ENCODE measurements at places on chromosomes 5 and 9.

- H3K27ac ChIP-seq: no peak overlapping the region
- no peaks in the 10 kb centered on the region for H3K27me3 ChIP-seq
- peaks cover 32% of the 10 kb centered on the region for H3K4me1 ChIP-seq
- no peak overlapping the region for H3K4me3 ChIP-seq
- no peak for DNase-seq
Observed at GRCh38 chr5:56680731-56681130, 134.6 kb upstream of the MAP3K1 start.

GRCh38 chr9:131361202-131361833, 32.6 kb upstream of the PRRC2B start:
- H3K4me1 ChIP-seq: peaks cover 3% of the 10 kb centered on the region
- no peaks in the 10 kb centered on the region for H3K36me3 ChIP-seq
- DNase-seq: no peak
- no peak overlapping the region for H3K27ac ChIP-seq
- no peak overlapping the region for H3K4me3 ChIP-seq

DNA sequence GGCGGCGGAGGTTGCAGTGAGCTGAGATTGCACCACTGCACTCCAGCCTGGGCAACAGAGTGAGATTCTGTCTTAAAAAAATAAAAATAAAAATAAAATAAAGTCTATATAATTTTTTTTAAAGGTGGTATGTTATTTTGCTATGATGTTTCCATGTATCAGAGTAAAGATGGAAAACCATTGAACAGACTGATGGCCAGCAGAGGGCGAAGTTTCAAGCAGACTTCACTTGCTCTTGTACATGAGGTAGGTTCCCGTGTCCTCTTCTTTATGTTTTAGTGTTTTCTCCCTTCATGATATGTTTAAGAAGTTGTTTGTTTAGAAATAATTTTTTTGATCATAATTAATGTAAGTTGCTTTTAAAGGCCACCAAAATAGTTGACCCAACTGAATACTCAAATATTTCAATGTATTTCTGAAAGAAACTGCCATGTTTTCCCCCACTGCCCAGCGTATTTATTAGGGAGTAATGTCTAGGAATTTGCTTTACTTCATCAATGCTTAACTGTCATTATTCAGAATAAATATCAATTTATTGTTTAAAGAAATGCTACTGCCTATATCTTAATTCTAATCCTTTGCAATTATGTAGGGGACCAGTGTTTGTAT, 146.4 kb downstream of the HACD4 start:
- no peaks in the 10 kb centered on the region for H3K27me3 ChIP-seq
- no peak for DNase-seq
- H3K27ac ChIP-seq: no peak overlapping the region
- no peaks in the 10 kb centered on the region for H3K36me3 ChIP-seq
- H3K4me3 ChIP-seq: no peak overlapping the region

DNA sequence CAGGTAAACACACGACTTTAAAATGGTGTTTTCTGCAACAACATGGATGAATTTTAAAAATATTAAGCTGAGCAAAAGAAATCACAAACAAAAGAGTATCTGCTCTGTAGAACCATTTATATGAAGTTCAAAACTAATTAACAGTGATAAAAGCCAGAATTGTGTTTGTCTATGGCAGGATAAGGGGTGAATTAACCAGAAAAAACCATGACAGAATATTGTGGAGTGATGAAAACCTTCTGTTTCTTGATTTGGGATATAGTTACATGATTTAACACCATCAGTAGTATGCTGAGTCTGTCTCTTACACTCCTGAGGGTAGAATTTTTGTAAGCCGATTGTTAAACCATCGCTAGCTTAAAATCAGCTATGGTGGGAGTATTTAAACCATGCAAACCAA, 101.7 kb upstream of the ZNF366 start:
- no peak overlapping the region for H3K4me3 ChIP-seq

DNA sequence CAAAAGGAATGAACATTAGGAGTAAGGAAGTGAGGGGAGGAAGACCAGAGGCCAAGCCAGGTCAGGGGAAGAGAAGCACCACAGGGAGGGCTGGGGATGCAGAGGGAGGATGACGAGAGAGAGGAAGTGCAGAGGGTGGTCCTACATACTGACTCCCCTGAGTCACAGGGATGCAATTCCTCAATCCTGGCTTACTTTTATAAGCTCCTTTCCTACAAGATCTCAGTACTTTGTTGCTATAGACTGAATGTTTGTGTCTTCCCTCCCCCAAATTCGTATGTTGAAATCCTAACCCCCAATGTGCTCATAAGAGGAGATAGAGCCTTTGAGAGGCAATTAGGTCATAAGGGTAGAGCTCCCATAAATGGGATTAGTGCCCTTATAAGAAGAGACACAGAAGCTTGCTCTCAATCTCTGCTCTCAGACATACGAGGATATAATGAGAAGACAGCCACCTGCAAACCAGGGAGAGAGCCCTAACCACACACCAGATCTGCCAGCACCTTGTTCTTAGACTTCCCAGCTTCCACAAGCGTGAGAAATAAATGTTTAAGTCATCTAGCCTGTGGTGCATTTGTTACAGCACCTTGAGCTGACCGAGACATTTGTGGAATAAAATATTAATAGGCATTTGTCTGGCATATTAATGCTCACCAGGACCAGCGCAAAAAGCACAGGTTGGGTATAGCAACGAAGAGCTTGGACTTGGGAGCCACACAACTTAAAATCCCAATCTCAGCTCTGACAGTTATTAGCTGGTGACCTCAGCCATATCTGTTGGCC, 33.4 kb downstream of the GCNT4 start:
- H3K4me3 ChIP-seq: no peak overlapping the region
- no peaks in the 10 kb centered on the region for H3K36me3 ChIP-seq
- no peak overlapping the region for H3K27ac ChIP-seq
- no peaks in the 10 kb centered on the region for H3K4me1 ChIP-seq
- DNase-seq: no peak

- H3K27me3 ChIP-seq: peaks cover 65% of the 10 kb centered on the region
- no peak for DNase-seq
- no peaks in the 10 kb centered on the region for H3K36me3 ChIP-seq
- H3K4me1 ChIP-seq: peaks cover 1% of the 10 kb centered on the region
Observed at GRCh38 chr5:51388488-51389287, 5.4 kb downstream of the ISL1 start.

GRCh38 chr9:112009656-112010055, 113.0 kb downstream of the UGCG start:
- no peak for DNase-seq
- peak overlapping the region; percentile 51 for H3K27ac ChIP-seq
- no peak overlapping the region for H3K4me3 ChIP-seq
- H3K36me3 ChIP-seq: peaks cover 2% of the 10 kb centered on the region
- H3K4me1 ChIP-seq: peaks cover 54% of the 10 kb centered on the region

- H3K4me3 ChIP-seq: no peak overlapping the region
- DNase-seq: peak; percentile 28
- peaks cover 26% of the 10 kb centered on the region for H3K36me3 ChIP-seq
- no peaks in the 10 kb centered on the region for H3K27me3 ChIP-seq
- H3K27ac ChIP-seq: no peak overlapping the region
Observed at GRCh38 chr9:98074115-98074990, 17.8 kb downstream of the NANS start.

DNA sequence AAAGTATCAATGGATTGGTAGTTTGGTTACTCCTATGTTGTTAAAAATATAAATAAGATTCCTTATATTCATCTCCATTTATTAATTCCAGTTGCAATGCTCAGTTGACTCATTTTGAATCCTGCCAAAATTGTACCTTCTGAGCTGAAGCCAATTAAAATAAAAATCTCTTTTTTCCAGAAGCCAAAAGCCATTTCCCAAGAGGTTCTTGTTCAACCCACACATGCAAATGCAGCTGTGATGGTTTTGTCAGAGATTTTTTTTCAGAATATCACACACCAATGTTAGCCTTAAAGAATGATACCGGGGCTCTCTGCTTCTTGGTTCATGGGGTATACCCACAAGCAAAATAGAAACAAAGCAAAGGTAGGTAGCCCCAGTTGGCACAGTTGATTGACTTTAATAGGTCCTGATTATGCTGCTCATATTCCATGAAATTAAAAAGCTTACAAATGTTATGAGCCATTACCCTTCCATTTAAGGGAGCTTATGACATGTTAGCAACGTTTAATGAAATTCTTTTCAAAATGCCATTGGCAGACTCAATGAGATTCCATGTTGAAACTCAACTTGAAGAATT, 208.0 kb downstream of the SGCD start:
- H3K27me3 ChIP-seq: no peaks in the 10 kb centered on the region
- no peaks in the 10 kb centered on the region for H3K36me3 ChIP-seq
- no peak for DNase-seq
- H3K4me3 ChIP-seq: no peak overlapping the region

DNA sequence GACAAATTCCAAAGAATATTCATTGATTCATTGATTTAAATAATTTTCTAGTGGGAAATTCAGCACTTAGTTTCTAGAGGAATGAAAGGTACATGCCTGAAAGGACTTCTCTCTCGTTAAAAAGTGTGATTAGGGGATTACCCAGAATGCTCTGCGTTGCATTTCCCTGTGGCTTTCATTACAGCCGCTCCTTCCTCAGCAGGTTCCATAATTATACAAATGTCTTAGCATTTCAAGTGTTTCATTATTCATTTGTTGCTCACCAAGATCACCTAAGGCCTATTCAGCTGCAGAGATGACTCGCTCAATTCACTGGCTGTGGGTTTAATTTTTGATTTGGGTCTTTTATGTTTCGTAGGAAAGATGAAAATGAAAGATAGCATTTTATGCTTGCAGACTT, 52.8 kb downstream of the SPATA31C2 start:
- H3K4me1 ChIP-seq: no peaks in the 10 kb centered on the region
- H3K4me3 ChIP-seq: no peak overlapping the region
- no peaks in the 10 kb centered on the region for H3K36me3 ChIP-seq
- H3K27ac ChIP-seq: no peak overlapping the region
- peaks cover 5% of the 10 kb centered on the region for H3K27me3 ChIP-seq

- peaks cover 73% of the 10 kb centered on the region for H3K4me1 ChIP-seq
- DNase-seq: no peak
- peak overlapping the region; percentile 86 for H3K27ac ChIP-seq
Observed at GRCh38 chr5:394671-395155, 48.3 kb upstream of the EXOC3 start.

DNA sequence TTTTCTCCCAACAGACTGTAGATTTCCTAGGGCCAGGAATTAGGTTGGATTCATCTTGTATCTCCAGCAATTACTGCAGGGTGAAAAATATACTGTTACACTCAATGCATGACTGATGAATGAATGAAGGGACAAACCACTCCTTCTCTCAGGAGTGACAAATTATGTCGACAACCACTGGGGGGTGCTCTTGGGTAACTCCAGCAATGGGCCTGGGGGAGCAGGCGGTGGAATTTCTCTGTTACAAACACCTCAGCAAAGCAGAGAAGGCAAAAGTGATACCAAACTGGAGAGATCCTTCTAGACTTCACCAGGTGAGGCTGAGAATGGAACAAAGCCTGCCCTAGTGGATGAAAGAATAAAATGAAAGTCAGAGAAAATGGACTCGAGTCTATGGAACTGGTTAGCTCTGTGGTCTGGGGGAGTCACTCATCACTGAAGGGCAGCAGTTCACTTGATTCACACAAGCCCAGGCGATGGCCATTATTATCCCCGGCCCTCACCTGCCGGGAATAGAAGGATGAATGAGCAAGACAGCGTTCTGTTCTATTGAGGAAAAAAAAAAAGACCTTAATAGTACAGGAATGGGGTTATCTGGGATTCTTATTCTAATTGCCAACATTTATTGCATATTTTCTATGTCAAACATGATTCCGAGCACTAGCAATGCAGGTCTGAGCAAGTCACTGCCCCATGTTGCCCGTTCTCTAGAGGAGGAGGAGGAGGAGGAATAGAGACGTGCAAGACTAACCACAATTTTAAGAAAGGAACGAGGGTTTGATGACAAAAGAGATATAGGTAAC, 341.1 kb downstream of the ASTN2 start:
- H3K27ac ChIP-seq: no peak overlapping the region
- no peak for DNase-seq
- no peaks in the 10 kb centered on the region for H3K36me3 ChIP-seq
- H3K27me3 ChIP-seq: no peaks in the 10 kb centered on the region
- no peaks in the 10 kb centered on the region for H3K4me1 ChIP-seq

DNA sequence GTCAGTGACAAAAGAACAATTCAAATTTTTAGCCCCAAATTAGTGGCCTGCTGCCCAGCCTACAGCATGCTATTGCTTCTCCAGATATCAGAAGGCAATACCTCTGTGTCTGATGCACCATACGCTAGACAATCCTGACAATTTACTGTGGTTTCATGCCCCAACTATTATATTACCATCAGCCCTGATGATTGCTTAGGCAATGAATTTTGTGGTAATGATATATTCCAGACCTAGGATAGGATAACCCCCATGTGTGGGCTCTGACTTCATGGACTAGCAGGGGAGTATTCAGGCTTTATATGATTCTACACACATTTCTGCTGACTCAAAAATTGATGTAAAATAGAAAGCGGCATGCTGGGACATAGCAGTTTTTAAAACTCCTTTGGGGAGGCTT, 168.7 kb upstream of the FST start:
- no peak overlapping the region for H3K4me3 ChIP-seq
- DNase-seq: no peak
- H3K36me3 ChIP-seq: no peaks in the 10 kb centered on the region
- H3K27me3 ChIP-seq: no peaks in the 10 kb centered on the region

GRCh38 chr9:12774861-12775678, at the start of gene LURAP1L:
LURAP1L (plus strand) TSS chr9:12775020; CDS start chr9:12775716, 696 bp downstream.
- no peak for DNase-seq
- peak within 1 kb of the TSS; percentile 77 for H3K4me3 ChIP-seq
- H3K27me3 ChIP-seq: peaks cover 25% of the 10 kb centered on the region
- H3K4me1 ChIP-seq: peaks cover 9% of the 10 kb centered on the region
- H3K27ac ChIP-seq: no peak within 1 kb of the TSS

- H3K27me3 ChIP-seq: peaks cover 14% of the 10 kb centered on the region
- no peaks in the 10 kb centered on the region for H3K36me3 ChIP-seq
- no peaks in the 10 kb centered on the region for H3K4me1 ChIP-seq
Observed at GRCh38 chr9:98330831-98331230, 75.4 kb upstream of the TBC1D2 start.

Measured in stimulated activated naive B cell treated with anti-CD40 and anti-IgM and Interleukin-4, amounts not matched to agents 10 μg/mL and 1 μg/mL and 100 μg/mL, for 72 hours (primary cell).